Vagina (tissue), 2 donors: ENCODE measurements at places on chromosomes 1 and 21.

GRCh38 chr1:168224991-168225390 lies 813 bp upstream of the SFT2D2 start:
- DNase-seq = no peak

- DNase-seq = no peak
Observed at GRCh38 chr1:29122682-29123052, 1.0 kb downstream of the TMEM200B start.

DNA sequence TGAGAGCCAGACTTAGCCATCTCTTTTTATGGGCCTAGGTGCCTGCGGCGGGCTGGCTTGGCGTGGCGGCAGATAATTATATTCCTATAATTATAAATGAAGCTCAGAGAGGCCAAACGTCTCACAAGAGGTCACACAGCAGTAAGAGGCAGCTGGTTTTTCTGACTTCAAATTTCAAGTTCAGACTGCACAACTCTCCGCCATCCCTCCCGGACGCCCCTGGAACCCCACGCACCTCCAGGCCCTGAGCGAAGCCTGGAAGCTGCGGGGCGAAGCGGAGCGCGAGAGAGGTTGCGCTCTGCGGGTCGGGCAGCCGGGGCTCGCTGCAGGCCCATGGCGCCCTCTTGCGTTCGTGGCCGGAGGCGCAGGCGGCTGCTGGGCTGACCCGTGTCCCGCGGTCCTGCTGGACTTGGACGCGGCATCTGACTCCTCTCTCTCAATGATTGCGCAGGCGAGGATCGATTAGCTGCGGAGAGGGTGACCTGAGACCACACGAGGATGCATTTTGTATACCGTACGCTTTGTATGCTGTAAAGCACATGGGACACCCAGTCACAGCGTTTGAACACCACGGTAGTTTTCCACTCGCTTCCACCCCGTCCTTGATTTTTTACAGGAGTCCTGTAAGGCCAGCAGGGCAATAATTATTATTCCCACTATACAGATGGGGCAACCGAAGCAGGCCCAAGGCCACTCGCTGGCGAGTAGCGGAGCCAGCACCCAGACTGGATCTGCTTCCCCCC lies 272.7 kb downstream of the FOXD2 start:
- DNase-seq = no peak

DNA sequence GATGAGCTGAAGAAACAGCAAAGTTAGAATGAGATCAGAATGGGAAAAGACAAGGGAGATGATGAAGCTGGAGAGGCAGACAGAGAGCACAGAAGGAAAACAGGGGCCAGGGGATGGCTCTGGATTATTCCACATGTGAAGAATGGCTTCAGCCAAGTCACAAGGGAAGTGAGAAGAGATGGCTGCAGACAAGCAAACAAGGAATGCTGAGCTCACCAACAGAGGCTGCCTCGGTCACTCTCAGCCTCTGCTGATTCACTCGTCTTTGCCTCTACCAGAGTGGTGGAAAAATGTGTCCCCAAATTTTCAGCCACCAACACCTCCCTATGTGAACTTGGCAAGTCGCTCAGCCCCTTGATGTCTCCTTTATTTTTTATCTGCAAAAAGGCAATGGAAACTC lies 46.7 kb downstream of the TRABD2B start:
- DNase-seq = no peak

DNA sequence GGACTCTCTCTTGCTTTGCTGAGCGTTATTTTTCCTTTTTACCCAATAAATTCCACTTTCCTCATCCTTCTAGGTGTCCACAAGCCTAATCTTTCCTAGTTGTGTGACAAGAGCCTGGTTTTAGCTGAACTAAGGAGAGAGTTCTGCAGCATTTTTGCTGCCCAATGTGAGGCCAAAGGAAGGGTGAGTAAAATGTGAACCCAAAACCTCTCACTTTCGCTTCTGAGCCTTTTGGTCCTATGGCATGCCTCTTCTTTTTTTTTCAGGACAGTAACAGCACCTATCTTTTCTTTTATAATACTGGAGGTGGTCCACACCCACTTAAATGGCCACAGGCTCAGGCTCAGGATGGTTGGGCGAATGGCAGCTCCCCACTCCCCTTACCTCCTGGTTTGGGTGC lies 111.1 kb downstream of the COP1 start:
- DNase-seq = no peak

- no peak for DNase-seq
Observed at GRCh38 chr1:64956010-64956640, 10.2 kb downstream of the JAK1 start.

DNA sequence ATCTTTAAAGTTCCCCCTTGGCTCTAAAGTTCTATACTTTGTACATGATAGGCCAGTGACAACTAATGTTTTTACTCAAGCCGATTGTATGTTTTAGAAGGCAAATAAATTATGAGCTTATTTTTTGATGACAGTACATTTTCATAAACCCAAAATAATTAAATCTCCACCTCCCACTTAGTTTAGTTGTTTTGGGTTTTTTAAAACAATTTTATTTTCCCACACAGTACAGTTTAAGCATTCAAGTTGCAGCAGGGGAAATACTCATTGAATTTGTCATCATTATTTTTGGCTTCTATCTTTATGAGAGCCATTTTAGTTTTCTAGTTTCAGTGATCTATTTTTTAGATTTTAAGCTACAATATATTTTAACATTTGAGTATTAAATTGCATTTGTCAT lies 93.6 kb downstream of the OLFML2B start:
- no peak for DNase-seq

DNA sequence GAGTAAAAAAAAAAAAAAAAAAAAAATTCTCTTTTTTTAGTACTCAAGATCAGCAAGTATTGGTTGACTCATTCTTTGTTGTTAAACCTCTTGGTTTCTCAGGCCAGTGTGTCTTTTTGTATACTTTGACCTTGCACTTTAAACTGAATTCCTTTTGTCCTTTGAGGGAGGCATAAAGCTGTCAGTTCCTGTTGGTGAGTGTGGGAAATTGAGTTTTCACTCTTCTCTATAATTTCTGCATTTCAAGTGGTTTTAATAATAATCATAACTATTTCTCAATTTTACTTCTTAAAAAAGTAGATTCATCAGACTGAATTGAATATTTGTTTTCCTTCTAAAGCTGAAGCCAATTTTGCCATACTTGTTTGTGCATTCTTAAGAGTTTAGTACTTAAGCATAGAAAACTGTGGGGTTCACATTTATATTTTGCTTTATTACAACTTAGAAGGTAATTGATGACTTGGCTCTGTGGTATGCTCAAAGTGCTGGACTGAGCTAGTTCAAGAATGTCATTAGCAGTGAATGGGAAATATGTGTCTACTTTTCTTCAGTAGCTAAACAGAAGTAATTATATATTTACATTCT lies 43.4 kb downstream of the ITSN1 start:
- DNase-seq = no peak

GRCh38 chr1:73781251-73781650 lies 416.7 kb downstream of the LRRIQ3 start:
- DNase-seq = no peak

DNA sequence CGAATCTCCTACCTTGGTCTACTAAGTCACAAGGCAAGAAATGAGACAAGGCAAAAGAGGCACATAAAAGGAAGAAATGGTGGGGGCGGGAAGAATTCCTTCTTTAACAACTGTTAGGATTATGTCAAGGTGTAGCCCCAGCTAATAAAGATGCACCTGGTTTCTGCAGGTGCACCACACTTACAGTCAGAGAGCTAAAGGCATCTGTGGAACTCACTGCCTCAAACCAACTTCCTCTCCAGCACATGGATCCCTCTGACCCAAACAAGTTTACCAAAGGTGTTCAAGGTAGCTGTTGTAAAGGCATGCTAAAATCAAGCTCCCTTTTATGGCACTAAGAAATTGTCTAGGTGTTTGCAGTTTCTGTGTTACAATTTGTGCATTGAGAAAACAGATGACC lies 38.1 kb downstream of the TGFBR3 start:
- no peak for DNase-seq

DNA sequence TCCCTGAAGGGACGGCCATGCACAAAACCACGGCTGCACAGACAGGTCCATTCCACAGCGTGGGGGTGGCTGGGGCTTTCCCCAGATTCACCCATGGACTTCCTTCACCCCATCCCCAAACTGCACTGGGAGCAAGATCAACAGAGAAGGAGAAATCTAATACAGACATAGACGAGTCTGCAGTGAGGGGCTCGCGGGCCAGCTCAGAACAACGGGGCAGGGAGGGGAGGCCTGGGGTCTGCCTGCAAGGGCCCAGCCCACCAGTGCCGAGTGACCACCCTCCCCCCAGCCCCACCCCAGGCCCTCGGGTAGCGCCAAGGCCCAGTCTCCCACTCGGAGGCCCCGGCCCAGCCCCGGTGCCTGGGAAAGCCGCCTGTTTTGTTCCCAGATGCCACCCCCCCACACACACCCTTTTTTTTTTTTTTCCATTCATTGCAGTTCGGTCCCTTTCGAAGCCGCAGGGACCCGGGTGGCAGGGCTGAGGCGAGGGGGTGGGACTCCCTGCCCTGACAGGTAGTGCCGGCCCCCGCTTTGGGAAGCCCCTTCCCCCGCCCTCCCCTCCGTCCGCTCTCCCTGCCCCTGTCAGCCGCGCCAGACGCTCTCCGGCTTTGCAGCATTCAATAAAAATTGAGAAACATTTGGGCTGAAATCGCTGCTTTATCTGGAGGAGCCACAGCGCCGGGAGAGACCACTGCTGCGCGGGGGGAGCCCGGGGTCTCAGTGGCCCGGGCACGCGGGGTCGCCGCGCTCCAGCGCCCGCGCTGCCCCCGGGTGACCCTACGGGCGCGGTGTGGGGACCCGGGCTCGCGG lies 543 bp upstream of the EPHB2 start:
- no peak for DNase-seq

DNA sequence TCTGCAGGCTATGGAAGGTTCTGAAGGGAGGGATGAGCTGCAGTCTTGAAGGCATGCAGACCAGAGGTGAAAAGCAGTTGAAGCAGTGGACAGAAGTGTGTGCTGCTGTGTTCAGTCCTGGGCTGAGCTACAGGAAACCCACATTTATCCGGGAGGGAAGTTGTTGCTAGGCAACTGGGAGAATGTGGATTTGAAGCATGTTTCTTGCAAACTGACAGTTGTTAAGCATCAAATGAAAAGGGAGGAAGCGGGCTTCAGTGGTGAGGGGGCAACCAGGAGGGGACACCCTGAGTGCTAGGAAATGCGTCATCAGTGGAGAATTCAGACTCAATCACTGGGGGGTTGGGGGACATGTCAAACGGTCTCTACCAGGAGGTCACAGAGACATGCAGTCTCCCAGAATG lies 28.7 kb downstream of the ABCA4 start:
- DNase-seq = no peak

DNA sequence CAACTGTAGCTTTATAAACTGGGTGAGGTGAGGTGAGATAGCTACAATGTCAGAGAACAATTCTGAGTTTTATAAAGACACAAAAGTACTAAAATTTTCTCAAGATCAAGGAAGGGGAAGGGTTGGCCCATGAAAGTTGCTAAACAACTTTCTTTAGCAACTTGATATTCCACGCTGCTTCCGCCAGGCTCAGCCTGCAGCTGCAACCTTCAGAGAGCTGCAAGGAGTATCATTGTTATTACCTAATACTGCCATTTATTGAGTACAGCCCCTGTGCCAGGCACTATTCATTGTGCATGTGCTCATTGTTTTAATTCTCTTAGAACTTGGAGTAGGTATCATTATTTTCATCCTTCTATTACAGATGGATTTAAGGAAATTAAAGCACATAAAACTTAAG lies 34.1 kb upstream of the SUCO start:
- no peak for DNase-seq

GRCh38 chr21:35066824-35067223 lies 17.7 kb upstream of the RUNX1 start:
- no peak for DNase-seq

GRCh38 chr1:153801786-153802697 lies 26.8 kb downstream of the SLC27A3 start:
- no peak for DNase-seq

DNA sequence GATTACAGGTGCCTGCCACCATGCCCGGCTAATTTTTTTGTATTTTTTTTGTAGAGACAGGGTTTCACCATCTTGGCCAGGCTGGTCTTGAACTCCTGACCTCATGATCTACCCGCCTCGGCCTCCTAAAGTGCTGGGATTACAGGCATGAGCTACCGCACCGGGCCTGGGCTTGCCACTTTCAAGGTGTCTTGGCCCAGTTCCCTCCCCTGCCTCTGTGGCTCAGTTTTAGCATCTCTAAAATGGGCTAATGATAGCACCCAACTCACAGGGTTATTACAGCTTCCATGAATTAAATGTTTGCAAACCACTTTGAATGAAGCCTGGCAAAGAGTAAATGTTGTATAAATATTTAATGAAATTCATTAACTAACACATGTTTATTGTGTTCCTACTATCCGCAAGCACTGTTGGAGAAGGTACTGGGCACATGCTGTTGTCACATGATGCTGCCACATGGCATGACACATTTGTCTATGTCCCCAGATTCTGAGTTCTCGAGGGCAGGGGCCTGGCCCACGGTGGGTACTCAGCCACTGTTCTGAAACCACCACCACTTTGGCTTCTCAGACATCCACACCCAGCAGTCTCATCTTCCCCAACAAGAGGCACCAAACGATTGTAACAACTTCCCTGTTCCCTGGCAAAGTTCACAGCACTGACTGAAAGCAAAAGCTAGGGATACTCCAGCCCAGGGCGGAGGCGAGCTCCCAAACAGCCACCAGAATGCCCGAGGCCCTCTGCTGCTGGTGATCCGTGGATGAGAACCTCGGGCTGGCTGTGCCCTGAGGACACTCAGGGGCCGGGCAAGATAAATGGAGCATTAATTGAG lies 9.7 kb downstream of the IFFO2 start:
- no peak for DNase-seq
